ENCODE measurements at places on chromosomes 7 and 10.

DNA sequence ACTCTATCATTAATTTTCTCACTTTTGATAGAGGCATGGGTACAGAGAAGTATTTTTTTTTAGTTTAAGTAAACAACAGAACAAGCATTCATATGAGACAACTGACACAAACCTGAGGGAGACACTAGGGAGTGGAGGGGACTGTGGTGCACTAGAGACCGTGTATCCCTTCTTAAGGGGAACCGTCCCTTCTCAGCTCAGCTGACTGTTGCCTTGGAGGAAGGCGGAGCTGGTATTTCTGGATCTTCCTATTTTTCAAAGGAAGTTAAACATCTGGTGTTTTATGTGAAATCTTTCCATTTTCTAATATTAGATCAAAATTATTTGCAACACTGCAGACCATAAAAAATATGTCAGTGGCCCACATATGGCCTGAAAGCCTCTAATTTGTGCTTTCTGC lies 113.6 kb upstream of the MACROH2A2 start:
- no peak for DNase-seq

DNA sequence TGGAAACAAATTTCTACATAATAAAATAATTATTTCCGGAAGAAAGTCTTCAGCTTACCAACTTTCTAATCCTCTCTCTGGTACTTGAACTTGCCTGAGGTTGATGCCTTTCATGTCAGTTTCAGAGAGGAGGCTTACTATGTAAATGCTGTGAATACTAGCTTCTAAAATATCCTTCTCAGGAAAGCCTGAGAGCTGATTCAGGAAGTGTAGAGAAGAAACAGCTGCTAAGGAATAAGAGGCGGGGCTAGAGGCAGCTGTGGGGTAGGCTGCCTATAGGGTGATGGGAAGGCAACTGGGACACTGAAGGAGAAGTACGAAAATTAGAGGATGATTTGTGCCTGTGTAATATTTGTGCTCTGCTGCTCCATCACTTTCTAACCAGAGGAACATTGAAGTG lies 69.3 kb downstream of the AVL9 start:
- DNase-seq = no peak

GRCh38 chr7:47297120-47297519 lies 284.8 kb downstream of the TNS3 start:
- DNase-seq = no peak

DNA sequence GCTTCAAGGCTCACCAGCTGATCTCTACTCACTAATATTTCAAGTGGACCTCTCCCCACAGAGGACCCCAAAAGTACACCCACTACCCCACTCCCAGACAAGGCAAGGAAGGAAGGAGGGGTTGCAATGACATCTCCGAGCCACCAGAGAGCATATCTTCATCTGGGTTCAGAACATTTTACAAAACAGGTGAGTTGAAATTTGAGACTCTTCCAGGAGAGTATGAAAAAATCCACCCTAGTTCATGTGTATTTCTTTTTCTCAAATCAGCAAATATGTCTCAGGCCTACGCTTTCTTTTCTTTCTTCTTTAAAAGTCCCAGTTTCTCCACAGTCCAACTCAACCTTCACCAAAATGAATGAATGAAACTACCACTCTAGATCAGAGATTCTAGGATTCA lies 61.9 kb downstream of the SGMS1 start:
- DNase-seq = peak; percentile 17

DNA sequence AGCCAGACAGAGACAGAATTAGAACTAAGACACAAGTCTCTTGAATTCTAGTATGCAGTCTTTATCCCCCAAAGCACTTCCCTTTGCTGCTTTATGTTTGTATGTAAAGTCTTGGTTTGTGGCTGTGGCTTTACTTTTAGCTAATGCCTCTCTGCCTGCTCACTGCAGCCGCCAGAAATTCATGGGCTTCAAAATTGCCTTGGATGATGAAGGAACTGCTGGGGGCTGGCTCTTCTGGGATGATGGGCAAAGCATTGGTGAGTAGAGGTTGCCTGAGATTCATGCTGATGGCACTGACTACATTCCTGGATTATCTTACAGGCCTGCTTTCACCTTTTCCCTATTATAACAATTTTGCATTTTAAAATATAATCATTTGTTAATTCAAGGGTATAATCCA lies 10.9 kb upstream of the MGAM2 start:
- no peak for DNase-seq

All from CD4-positive, alpha-beta T cell treated with Interleukin-6 at 100 ng/mL for 8 hours (primary cell).